ENCODE measurements at places on chromosomes 5 and 9.

GRCh38 chr5:44389090-44389822 is at the start of gene FGF10:
Gene FGF10, minus strand, starts transcription at chr5:44389420. Its CDS starts 738 bp downstream, at chr5:44388682.
- DNase-seq, result no peak

GRCh38 chr5:95281226-95281625 is 3.7 kb downstream of the MCTP1 start:
- DNase-seq, result no peak

GRCh38 chr9:35771075-35771433 is 17.0 kb upstream of the MSMP start:
- DNase-seq, result no peak

DNA sequence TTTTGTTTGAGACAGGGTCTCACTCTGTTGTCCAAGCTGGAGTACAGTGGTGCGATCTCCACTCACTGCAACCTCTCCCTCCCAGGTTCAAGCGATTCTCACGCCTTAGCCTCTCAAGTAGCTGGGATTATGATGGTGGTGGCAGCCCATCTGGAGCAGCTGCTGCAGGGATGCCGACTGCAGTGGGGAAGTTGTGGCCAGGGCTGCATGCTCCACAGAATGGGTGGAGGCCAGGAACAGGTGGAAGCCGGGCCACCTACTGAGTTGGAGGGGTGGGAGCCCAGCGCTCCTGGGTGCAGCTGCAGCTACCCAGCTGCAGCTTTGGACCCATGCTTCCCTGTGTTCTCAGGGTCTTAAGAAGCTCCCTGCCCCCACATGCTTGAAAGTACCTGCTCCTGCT is 99.7 kb downstream of the SCAI start:
- no peak for DNase-seq

DNA sequence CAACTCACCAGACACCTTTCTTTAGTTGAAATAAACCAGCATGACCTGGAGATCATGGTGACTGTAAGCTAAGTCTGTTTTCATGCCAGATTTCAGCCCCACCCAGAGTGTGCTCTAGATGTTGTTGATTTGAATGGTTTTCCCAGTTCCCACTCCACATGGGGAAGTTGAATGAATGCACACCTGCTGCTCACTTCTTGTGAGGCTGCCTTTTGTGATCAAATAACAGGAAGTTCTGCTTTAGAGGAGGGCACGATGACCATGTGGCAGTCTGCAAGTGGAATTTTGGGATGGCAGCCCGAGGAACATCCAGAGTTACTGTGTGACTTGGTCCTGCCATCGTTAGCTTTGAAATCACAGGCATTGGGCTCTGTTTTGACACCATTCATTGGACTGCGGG is 18.7 kb downstream of the SLC46A2 start:
- no peak for DNase-seq

DNA sequence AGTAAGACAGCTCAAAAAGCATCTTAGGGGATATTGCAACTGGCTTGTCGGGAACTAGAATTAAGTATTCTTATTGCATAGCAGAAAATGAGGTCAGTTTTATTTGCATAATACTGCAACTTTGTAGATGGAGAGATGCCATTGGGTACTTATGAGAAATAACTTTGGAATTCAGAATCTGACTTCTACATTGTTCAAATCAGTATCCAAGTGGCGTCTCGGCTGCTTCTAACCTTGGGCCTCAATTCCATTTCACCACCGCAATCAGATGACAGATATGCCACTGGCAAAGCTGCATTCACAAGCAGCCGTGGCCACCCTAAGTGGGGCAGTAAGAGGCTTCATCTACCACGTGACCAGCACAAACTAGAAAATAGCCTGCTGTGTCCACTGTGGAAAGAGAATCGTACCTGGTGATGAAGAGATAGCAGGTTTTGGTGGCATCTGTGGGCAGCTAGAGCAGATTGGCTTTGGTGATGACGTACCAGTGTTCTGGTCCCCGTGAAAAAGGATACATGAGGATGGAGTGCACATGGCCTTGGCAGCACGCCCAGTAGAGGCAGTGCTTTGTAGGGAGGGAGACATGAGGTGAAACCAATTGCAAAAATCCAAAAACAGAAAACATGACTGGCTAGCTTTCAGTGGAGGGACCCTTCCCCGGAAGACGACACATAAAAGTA is 116.6 kb downstream of the KLHL3 start:
- no peak for DNase-seq

DNA sequence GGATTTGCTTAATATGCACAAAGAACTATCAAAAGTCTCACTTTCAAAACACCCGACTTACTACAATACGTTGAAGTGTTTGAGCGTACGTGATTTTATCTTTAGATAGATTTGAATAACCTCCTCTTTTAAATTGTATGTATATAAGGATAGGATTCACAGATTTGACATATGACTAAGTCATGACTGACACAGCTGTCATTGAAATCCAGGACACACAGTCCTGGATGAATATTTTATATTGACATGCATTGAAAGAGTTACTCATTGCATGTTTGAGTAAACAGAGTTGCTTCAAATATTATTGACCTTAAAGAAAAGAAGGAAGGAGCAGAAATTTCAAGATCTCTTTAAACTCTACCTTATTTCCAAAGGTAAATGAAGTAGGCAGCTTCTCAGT is 3.3 kb downstream of the MUSK start:
- DNase-seq, result no peak

DNA sequence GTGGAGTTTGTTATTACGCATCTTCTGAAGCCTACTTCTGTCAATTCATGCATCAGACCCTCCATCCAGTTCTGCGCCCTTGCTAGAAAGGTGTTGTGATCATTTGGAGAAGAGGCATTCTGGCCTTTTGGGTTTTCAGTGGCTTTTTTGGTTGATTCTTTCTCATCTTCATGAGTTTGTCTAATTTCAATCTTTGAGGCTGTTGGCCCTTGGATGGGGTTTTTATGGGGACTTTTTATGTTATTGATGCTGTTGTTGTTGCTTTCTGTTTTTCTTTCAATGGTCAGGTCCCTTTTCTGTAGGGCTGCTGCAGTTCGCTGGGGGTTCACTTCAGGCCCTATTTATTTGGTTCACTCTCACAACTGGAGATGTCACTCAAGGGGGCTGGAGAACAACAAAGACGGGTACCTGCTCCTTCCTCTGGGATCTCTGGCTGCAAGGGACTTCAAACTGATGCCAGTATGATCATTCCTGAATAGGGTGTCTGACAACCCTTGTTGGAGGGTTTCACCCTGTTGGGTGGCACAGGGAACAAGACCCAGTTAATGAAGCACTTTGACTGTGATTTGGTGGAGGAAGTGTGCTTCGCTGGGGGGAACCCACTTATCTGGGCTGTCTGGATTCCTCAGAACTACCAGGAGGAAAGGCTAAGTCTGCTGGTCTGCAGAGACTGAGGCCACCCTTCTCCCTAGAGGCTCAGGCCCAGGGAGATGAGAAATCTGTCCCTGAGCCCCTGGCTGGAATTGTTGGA is 226.7 kb upstream of the PTGER4 start:
- no peak for DNase-seq

DNA sequence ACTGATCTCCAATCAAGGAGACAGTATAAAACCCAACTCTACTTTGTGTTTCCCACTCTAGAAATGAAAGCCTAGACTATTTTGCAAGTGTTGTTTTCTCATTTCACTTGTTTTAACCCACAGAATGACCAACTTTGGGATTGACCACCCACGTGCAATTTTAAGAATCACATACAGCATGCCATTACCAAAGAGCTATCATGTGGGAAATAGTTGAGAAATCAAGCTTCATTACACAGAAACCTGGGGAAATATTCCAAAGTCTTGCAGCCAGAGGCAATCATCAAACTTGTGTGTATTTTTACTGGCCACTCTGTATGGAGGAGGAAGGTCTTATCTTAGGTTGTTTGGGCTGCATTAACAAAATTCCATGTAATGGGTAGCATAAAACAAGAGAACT is 451.4 kb upstream of the DAB2 start:
- DNase-seq, result no peak

- DNase-seq, result no peak
Measured at GRCh38 chr5:74187757-74188156, 452.8 kb downstream of the ENC1 start.

DNA sequence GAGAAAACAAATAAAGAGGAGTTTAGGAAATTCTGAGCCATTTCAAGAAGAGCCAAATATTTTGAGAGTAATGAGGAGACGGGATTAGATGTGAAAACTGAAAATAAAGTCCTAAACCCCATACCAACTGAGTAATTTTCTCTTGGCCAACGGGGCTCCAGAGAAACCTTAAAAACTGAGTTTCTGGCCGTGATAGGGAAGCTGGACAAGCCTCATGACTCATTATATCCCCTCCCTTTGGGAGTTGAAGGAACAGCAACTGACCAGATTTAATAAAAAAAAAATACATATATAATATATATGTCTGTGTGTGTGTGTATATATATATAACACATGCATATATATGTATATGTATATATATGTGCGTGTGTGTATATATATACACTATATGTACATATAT is 119.6 kb downstream of the PRDM9 start:
- no peak for DNase-seq

GRCh38 chr5:147341345-147341744 is 106.5 kb downstream of the STK32A start:
- no peak for DNase-seq

GRCh38 chr5:109701792-109702191 is 12.1 kb downstream of the MAN2A1 start:
- no peak for DNase-seq

GRCh38 chr9:116668970-116669695 is 18.0 kb upstream of the TRIM32 start:
- no peak for DNase-seq

DNA sequence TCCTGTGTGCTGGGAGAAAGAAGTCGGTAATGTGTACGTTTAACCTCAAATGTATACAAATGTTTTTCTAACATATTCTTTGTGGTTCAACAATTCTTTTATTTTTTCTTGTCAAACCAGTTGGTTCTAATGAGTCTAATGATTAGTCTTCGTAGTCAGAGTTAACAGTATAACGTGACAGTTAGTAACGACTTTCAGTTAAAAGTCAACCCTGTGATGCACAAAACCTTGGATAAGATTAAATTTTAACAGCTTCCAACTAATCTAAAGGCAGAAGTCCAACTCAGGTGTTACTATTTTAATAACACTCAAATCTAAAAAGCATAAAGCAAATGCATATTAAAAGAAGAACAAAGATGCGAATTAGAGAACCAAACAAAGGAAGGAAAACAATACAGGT is 47.0 kb downstream of the SEMA6A start:
- DNase-seq, result no peak

DNA sequence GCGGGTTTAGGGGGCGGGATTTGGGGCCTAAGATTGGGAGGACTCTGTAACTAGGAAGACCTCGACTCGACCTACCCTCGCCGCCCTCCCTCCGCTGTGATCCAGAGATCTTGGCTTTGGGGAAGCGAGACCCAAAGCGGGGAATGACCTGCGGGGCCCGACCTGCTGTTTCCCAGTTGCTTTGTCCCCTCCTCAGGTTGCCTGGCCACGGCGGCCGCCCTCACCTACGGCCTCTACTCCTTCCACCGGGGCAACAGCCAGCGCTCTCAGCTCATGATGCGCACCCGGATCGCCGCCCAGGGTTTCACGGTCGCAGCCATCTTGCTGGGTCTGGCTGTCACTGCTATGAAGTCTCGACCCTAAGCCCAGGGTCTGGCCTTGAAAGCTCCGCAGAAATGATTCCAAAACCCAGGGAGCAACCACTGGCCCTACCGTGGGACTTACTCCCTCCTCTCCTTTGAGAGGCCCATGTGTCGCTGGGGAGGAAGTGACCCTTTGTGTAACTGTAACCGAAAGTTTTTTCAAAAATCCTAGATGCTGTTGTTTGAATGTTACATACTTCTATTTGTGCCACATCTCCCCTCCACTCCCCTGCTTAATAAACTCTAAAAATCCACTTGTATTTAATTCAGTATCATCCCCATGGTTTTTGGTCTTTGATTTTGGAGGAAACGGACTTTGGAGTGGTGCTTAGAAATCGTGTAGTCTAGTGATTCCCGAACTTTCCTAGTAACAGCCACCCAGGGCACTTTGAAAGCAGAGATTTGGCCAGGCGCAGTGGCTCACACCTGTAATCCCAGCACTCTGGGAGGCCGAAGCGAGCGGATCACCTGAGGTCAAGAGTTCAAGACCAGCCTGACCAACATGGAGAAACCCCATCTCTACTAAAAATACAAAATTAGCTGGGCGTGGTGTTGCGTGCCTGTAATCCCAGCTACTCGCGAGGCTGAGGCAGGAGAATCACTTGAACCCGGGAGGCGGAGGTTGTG is 878 bp downstream of the HIGD2A start:
- no peak for DNase-seq
